Muscle of arm (tissue), 14 donors: ENCODE measurements at places on chromosomes 12 and 14. TPM values are rescaled to one million over a fixed set of nuclear protein-coding genes. Genes with fewer than 3 reads are reported as not detected.

DNA sequence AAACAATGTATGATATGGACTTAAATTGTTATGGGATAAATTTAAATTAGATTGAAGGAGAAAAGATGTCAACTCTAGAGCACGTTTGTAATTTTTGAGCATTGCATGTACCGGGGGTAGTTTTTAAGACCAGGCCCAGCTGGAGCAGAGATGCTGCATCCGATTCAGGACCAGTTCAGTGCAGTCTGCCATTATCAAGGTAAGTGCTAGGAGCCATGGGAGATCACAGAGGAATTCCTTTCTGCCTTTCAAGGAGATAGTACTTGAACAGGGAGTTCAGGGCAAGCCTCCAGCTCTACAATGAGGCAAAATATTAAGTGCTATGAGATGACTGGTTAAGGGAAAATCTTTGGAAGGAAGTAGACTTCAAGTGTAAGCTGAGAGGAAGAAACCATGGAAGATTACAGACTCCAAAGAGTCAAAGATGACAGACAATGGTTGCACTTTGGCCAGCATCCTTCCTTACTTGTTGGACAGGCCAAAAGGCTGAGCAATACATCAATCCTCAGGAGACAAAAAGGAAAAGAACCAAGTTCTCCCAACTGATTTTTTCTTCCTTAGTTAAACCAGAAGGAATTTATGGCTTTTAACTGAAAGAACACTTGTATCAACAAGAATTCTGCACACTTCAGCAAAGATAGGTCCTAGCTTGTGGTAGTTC is 113.2 kb upstream of the HIF1A start:
- no peak for DNase-seq

DNA sequence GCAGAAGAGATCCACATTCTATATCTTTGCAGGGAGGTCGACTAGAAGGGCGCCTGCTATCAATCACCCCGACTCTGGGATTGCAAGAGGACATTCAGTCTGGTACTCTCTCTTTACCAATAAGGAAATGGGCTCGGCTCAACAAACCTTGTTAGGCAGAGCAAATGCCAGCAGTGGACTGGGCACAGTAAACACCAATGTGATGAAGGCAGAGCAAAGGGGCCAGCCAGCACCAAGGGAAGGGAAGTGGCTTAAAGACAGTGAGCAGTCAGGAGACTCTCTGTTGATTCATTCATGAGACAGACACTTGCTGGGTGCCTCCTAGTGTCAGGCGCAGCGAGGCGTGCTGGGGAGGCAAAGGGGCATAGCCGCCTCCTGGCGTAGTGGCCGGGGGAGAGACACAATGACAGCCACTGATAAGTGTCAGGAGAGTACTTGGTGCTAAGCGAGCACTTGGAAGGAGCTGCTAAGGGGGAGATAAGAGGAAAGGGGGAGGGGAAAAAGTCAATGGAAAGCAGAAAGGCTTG is 34.1 kb downstream of the TMCC3 start:
- DNase-seq = no peak

DNA sequence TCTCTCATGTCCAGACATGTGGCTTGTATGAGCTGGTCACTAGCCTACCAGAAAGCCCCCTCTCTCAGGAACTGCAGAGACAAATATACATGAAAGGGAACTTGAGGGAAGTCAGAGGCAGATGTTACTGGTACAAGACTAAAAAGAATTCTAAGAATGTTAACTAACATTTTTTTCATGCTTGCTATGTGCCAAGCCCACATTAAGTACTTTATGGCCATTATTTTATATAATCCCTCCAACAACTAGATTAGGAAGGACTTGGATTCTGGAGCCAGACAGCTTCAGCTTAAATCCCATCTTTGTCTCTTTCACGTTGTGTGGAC is 24.6 kb downstream of the TTC9 start:
- DNase-seq = no peak

DNA sequence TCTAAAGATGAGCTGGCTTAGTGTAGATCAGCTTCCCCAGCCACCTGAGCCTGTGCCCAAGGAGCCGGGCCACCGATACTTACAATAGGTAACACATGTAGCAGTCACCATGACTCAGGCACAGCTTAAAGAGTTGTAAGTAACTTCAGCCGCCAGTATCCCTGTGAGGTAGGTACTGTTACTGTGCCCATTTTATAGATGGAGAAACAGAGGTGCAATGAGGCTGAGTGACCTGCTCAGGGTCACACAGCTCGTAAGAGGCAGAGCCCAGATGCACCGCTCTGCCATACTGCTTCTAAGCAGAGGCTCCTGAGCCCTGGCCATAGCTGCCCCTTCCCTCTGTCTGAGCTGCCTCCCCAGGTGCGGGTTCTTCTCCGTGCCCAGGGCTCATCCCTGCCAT is 58.5 kb downstream of the IQSEC3 start:
- DNase-seq = no peak

- no peak for DNase-seq
Measured at GRCh38 chr12:52255926-52256583, 18.4 kb upstream of the KRT86 start.

DNA sequence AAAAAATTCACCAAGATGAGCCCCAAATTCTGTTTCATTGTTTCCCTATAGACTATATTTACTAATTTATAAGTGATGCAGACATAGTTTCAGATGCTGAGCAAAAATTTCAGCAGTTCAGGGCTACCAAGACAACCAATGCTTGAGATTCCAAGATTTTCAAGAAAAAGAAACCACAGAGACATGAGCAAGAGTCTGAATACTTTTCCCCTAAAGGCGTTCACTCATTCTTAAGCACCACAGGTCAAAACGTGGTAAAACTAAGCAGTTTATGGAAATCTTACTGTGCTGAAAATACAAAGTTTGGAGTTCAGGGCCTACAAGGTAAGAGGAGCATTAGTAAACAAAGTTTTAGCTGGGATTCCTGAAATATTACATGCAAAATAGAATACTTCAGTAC is 221.2 kb downstream of the KCNH5 start:
- DNase-seq = no peak

DNA sequence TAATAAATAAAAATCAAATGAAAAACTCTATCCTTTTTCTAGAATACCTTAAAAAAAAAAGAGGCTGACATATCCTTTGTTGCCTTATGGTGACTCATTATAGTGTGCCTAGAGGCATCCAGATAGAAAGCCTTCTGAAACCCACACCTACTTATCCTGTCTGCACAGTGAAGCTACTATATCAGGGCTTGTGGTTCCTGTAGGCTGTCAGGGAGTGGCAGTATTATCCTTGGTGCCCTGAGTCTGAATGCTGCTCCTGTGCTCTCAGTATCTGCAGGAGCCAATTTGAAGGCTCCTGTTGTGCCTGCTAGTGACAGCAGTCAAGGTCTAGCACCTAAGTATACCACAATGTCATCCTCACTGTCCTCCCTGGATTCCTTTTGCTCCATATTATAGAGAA is 168.4 kb upstream of the AVPR1A start:
- no peak for DNase-seq

DNA sequence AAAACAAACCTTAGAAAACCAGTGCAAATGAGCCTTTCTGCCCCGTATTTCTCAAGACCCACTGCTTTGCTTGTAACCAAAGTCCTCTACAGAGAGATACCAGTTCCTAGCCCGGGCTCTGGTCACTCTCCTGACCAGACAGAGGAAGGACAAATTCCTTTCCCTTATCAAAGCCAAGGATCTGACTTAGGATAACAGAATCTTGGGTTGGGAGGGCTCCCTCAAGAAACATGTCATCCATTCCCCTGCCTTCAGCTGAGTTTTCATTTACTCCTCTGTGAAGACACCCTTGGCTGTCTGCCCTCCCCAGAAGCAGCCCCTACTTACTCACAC is 116.0 kb upstream of the PARP11 start:
- no peak for DNase-seq

DNA sequence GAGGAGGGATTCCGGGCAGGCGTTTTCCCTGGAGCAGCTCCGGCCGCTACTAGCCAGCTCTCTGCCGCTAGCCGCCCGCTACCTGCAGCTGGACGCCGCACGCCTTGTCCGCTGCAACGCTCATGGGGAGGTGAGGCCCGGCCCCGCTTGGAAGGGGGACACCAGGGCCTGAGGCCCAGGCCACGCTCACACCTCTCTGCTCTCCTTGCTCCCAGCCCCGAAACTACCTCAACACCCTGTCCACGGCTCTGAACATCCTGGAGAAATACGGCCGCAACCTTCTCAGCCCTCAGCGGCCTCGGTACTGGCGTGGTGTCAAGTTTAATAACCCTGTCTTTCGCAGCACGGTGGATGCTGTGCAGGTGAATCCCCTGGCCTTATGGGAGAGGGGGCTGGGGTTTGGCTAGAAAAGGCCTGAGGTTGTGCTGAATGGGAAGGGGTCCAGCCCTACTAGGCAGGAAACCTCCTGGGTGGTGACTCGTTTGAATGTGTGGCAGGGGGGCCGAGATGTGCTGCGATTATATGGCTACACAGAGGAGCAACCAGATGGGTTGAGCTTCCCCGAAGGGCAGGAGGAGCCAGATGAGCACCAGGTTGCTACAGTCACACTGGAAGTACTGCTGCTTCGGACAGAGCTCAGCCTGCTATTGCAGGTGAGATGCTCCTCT is 597 bp downstream of the RNF31 start:
- DNase-seq = no peak

DNA sequence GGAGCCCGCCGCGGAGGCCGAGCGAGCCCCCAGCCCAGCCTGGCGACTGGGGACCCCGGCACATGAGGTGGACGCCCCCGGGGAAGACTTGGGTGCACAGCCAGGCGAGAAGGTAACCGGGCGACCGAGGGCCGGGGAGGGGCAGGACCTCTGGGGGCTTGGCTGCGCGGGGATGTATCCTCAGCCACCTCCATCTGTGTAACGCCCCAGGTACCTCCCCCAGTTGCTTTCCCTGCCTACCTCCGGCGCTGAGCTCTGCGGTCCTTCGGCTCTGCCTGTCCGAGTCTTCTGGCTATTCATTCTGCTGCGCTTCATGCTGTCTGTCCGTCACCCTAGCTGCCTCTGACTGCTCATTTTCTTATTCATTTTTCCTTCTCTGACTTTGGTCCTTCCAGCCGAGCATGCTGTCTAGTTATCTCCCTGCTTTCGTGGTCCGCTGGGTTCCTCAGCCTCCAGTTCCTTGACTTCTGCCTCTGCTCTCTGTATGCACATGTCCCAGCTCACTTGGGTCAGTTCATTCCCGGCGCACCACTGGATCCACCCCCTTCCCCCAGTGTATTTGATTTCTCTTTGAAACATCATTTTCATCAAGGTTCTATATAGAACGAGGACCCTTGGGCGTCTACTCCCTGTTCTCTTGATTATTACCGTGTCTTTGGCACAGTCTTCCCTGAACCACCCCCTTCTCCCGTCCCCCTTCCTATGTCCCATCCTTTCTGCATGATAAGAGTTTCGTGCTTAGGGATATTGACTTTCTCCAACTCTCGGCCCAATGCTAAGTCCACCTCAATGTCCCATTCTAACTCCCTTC is 612 bp downstream of the PHC1 start:
- DNase-seq = peak; percentile 65

DNA sequence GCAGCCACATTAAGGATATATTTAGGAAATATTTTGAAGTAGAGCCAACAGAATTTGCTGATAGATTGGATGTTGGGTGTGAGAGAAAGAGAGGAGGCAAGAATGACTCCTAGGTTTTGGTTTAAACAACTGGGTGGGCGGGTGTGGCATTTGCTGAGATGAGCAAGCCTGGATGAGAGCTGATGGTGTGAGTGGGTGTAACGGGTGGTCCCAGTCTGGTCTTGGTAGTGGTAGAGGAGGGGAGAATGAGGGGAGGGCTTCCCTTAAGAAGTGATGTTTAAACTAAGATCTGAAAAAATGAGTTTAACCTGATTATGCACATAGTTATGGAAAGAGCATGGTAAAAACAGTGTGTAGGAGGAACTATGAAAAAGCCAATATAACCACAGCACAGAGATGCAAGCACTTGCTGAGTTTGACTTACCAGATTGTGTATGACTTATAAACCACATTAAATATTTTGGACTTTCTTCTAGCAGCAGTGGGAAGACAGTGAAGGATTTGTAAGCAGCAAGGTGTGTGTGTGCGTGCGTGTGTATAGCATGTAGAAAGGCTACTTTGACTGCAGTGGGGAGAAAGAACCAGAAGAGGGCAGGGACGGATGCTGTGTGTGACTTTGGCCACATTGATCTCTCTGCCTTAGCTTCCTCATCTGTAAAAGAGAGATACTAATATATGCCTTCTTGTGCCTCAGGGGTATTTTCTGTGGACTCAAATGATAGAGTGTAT is 139.7 kb downstream of the PRIMA1 start:
- DNase-seq = no peak

GRCh38 chr12:29066011-29066588 is 83.0 kb upstream of the FAR2 start:
- no peak for DNase-seq

GRCh38 chr12:113154351-113154973 is 4.9 kb downstream of the CFAP73 start:
- no peak for DNase-seq

DNA sequence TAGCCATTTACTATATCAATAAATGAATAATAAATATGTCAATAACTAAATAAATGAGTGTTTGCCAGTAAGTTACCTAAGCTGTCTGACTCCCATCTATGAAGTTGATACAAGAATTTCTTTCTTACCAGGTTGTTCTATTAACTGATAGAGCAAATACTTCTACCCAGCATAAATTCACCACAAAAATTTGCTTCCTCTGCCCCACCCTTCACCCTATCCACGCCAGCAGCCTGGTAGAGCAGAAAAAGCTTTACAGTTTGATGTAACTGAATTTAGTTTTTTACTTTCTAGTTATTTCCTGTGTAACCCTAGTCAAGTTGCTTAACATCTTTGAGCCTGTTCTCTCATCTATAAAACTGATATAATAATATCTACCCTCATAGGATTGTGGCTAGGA is 94.9 kb upstream of the SLC16A7 start:
- DNase-seq = no peak

The ETFBKMT gene
- 4.0 TPM for polyA plus RNA-seq

The SLC25A47 gene
- polyA plus RNA-seq = not detected

The COX14 gene
- polyA plus RNA-seq = 20.9 TPM

The VPS37B gene
- 23.8 TPM for polyA plus RNA-seq

The HPD gene
- polyA plus RNA-seq = 0.22 TPM

The HELB gene
- 3.5 TPM for polyA plus RNA-seq

The RHOF gene
- polyA plus RNA-seq = 23.3 TPM

The HIP1R gene
- 5.3 TPM for polyA plus RNA-seq

The CACNA1C gene
- 6.7 TPM for polyA plus RNA-seq

The CARMIL3 gene
- not detected for polyA plus RNA-seq
